ENCODE measurements at places on chromosomes 3 and 15.

DNA sequence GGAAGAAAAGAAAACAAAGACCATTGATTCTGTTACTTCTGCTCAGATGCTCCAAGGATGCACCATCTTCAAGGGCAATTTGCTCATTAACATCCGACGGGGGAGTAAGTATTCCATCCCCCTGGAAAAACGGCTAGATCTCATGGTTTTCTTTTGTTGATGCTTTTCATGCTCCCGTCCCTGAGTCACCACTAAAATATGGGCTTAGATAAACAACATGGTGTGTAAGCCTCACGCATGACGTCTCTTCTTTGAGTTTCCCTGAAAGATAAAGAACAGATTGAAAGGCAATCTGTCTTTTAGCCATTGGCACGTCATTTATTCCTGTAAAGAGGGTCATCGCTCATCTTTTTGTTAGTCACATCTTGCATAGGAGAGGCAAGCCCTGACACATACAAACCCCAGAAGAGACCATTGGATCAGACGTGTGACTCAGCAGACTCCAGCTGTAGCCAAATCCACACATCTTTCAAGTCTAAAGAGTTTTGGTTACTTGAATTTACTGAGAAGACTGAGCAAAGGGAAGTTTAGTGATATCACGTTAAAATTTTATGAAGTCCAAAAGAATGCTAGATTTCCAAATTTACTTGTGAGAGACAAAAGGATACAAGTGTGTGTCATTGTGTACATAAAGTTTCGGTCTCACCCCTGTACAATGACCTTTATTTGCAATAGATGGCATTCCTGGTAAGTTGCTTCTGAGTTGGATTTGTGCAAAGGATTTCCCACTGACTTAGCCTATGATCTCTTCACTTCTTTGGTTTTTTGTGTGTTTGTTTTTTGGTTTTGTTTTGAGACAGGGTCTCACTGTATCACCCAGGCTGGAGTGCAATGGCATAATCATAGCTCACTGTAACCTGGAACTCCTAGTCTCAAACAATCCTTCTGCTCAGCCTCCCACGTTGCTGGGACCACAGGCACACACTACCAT, 110.5 kb downstream of the PGPEP1L start:
- DNase-seq = no peak

- no peak for DNase-seq
Measured at GRCh38 chr3:74075241-74075640, 450.5 kb upstream of the PDZRN3 start.

DNA sequence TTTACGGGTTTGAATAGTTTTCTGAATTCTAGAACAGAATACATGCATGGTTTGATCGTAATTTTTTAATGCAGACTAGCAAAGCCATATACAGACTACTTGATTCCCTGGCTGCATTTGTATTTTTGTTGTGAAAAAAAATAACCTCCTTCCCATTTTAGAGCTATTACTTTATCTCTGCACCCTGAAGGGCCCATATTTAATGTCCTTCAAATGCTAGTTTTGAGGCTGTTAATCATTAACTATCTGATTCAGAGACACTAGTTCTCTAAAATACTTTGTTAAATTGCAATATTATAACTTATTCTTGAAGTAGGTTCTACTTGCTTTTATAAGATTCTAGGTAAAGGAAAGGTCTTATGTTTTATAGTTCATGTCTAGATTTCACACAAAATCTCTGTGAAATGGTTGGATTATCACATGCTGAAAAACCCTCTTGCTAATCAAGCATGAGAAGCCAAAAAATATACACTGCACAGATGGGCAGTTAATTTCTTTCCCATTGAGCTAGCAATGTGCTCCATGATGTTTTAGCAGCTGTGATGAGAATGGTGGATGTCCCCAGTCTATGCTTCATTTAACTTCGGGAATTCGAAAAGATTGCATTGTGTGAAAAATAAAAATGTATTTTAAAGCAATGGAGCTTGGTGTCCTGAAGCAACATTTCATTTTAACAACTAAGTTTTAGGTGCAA, 634.0 kb upstream of the BCHE start:
- no peak for DNase-seq

DNA sequence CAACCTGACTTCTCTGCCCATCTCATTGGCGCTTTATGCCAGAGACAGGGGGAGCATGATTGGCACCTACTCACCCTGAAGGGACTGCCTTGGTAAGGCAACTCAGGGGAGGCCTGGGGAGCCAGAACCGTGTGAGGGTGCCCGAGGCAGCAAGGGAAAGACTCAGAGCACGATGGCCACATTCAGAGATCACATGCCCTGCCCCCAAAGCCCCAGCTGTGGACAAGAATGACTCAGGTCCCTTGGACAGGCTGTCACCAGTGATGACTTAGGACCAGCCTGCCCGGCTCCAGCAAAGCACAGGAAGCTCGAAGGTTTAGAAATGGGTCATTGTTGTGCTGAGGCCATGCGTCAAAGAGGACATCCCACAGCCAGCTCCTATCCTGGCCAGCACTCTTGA, 49.1 kb upstream of the LIMD1 start:
- no peak for DNase-seq

DNA sequence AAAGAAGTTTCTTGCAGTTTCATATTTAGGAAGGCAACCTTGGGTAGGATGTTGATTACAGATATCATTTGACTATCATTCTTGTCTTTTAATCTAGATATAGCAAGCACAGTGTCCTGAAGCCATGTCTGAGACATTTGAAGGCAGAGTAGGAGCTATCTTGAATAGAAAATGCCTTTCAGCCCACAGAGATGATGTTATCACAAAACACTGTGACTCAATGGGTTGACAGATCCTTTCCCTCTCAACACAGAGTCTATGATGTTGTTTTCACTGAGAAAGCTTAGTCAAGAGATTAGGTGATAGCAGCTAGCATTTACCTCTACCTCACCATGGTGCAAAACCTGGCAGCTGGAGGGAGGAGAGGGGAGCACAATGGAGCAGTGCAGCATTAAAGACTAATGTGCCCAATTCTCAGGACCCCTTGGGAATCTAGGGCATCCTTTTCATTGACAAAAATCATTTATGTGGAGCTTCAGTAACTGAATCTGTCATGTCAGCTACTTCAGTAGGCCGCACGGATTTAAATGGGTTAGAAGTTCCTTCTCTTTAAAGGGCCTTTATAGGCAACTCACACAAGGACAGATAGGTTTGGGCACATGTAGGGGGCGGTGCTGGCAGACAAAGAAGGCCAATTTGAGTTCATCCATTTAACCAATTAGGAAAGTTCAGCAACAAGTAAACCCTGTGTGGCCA, 121.8 kb downstream of the AGBL1 start:
- no peak for DNase-seq

- peak; percentile 58 for DNase-seq
Measured at GRCh38 chr15:33226559-33227181, 32.2 kb upstream of the FMN1 start.

GRCh38 chr15:33005582-33005981, 188.9 kb downstream of the FMN1 start:
- no peak for DNase-seq

GRCh38 chr3:132029182-132029902, 5.5 kb downstream of the CPNE4 start:
- DNase-seq = peak; percentile 68

DNA sequence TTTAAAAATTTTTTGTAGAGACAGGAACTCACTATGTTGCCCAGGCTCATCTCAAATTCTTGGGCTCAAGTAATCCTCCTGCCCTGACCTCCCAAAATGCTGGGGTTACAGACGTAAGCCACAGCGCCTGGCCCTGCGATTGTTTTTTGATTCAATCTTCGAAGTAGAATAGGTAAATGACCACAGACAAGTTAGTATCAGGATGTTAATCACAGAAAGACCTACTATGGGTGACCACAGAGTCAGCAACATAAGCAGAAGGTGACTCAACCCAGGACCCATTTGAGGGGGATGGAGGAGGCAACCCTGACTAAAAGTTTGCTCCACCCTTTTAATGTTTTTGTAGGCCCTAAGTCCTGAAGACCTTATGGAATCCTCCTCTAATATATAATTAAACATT, 10.0 kb upstream of the USP3 start:
- no peak for DNase-seq

DNA sequence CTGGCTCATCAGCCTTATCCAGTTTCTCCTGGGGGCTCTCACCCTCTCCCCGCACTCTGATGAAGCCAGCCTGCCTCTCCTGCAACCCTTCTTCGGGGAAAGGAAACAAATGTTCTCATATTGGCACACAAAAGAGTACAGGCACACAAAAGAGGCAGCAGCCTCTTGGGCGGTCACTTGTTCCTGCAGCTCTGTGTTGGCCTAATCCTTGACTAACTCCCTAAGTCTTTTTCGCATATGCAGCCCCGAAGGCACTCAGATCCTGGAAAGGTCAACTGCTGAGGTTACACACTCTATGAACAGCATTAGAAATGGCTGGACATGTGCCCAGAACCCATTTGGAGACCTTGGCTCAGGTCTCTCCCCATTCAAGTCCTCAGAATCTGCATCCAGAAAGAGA, 7.4 kb upstream of the CAMP start:
- no peak for DNase-seq

DNA sequence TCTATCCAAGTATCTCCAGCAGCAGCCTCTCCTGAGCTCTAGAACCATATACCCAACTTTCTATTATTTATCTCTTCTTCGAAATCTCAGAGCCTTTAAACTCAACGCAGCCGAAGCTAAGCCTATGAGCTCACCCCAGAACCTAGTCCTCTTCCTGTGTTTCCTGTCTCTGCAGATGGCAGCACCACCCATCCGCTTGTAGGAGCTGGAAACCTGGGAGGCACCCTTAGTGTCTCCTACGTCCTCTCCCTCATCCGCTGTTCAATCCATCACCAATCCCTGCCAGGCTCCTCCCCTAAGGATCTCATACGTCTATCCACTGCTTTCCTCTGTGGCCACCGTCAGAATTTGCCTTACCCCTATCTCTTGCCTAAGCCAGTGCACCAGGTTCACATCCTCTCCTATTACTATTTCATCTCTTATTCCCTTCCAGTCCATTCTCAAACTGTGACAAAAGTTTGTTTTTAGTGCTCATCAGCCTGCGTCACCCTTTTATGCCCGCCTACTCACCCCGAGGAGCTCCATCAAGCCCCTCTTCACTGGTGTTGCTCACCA, 9.6 kb downstream of the VGLL4 start:
- no peak for DNase-seq

- DNase-seq = no peak
Measured at GRCh38 chr3:64685800-64686445, 1.9 kb downstream of the ADAMTS9 start.

DNA sequence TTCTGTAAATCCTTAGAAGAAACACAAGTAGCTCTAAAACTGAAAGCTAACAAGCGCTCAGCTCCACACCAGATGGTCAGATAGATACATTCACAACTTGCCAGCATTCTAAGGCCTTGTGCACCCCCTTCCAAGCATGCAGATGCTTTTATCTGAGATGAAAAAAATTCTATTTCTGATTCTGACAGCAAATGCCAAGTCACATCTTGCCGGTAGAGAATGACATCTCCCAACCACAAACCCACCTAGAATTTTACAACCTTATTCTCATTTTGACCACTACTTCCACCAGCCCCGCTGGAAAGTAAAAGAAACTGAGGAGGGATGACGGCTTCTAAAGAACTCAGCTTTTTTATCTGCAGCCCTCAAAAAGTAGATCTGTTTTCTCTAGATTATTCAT, 57.7 kb downstream of the SUMF1 start:
- no peak for DNase-seq

Data from NCI-H1092 (cell line).